AG04450 (cell line): ENCODE measurements at places on chromosomes 6 and 20.

GRCh38 chr6:6287415-6287814 lies 33.0 kb downstream of the F13A1 start:
- DNase-seq: no peak

- no peak for DNase-seq
These were observed 255.5 kb downstream of the KIF16B start for GRCh38 chr20:16317445-16318362.

DNA sequence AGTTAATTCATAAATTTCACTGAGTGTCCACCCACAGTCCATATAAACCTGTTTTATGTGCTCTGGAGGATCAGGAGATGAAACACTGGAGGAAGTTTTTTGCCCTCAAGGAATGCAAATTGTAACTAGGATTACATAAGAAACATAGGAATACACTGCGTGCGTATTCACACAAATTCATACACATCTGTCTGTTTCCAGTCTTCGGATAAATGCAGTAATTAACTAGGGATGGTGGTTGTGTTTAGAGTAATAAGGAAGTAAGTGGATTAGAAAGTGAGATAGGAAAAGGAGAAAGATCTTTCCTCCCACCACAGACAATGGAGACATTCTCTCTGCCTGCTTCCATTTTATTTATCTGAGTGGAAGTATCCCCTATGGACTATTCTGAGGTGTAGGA lies 35.7 kb upstream of the POPDC3 start:
- DNase-seq: no peak

DNA sequence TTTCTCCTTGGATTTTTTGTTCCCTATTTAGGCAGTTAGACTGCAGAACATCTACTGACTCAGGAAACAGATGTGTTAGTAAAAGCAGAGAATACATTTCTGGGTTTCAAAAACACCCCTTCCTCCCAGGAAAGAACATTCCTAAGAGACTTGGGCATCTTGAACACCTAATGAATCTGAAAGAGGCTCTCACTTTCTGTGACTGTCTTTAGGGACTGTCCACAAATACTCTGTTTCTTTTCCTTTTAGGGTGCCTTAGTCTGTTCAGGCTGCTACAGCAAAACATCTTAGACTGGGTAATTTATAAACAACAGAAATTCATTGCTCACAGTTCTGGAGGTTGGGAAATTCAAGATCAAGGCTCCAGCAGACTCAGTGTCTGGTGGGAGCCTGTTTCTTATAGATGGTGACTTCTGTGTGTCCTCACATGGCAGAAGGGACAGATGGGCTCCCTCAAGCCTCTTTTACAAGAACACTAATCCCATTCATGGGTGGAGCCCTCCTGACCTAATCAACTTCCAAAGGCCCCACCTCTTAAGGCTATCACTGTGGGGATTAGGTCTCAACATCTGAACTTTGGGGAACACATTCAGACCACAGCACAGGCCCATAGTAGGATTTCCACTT lies 19.4 kb upstream of the CCN5 start:
- DNase-seq: peak; percentile 69
